RWPE2 (cell line): ENCODE measurements at places on chromosomes 6 and 20.

DNA sequence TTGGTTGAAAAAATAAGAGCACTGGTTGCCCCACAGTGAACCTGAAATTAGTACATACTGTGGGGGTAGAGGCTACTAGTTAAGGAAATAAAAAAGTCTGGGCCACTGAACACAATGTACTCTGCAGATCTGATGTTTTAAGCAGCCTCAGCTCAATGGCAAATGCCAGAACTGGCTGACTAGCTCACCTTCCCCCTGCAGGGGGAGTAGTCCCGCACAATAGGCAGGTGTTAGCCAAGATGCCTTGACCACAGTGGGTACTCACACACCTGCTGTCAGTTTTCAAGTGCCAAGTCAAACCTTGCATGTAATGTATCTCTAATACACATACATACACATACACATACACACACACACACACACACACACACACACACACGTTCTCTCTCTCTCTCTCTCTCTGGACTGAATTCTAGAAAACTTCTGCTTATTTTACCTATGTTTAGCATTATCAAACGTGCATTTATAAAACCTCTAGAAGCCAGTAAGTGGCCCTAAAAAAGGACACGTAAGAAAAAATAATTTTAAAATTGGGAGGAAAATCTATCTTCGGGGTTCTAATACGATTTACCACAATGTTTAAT is 36.1 kb downstream of the GMDS start:
- no peak for DNase-seq

GRCh38 chr6:12890171-12890790 is 173.7 kb downstream of the PHACTR1 start:
- no peak for DNase-seq

DNA sequence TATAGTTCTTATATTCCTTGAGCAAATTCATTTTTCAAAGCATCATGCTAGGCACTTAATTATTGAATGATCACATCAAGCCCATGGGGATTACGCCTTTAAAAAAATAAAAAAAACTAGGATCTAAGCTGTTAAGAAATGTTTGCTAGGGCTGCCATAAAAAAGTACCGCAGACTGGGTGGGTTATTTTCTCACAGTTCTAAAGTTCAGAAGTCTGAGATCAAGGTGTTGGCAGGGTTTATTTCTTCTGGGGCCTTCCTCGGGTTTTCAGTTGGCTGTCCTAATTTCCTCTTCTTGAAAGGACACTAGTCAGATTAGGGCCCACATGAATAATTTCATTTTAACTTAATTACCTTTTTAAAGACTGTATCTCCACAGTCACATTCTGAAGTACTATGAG is 165.6 kb upstream of the RIMS1 start:
- DNase-seq = no peak

- DNase-seq = no peak
Measured at GRCh38 chr6:5813625-5814027, 193.1 kb downstream of the NRN1 start.

DNA sequence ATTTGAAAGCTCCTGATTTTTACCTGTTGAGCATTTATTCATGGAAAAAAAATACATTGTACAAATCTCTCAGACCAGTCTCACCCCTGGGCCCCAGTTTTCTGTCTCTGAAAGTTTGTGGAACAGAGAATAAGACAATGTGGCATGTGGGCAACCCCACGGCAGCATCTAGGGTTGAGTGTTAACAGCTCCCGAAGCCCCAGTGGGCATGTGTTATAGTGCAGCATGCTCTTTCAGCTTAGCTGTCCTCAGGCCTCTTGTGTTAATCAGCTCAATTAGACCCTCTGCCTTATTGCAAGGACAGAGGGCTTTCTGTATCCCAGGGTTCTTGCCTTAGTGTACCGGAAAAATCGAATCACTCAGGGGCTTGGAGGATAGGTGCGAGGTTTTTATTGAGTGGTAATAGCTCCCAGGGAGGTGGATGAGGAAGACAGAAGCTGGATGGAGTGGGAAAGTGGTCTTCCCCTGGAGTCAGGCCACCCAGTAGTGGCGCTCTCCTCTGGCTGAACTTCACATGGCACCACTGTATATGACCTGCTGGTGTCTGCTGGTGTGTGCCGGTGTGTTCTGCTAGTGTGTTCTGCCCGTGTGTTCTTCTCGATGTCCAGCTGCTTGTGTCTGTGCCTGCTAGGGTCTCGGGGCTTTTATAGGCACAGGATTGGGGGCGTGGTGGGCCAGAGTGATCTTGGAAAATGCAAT is 382.8 kb downstream of the EPM2A start:
- no peak for DNase-seq

- no peak for DNase-seq
Measured at GRCh38 chr6:93789532-93789931, 370.2 kb upstream of the EPHA7 start.

- no peak for DNase-seq
Measured at GRCh38 chr6:54601600-54602300, 244.8 kb upstream of the FAM83B start.

GRCh38 chr6:44052419-44053023 is 74.7 kb downstream of the MRPL14 start:
- DNase-seq = no peak

DNA sequence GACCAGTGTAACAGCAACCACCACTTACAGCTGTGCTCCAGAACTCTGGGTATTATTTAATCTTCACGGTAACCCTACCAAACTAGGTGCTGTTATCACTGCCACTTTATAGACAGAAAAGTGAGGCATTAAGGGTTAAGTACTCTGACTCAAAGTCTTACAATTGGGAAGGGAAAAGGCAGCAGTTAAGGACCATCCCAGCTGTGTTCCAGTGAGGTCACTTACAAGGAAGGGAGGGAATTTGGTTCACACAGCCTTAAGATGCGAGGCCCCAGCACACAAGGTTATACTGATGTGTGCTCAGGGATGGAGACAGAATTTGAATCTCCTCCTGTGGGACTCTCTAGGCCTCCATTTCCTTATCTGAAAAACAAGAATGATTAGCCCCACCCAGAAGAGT is 46.7 kb downstream of the TRERF1 start:
- no peak for DNase-seq

DNA sequence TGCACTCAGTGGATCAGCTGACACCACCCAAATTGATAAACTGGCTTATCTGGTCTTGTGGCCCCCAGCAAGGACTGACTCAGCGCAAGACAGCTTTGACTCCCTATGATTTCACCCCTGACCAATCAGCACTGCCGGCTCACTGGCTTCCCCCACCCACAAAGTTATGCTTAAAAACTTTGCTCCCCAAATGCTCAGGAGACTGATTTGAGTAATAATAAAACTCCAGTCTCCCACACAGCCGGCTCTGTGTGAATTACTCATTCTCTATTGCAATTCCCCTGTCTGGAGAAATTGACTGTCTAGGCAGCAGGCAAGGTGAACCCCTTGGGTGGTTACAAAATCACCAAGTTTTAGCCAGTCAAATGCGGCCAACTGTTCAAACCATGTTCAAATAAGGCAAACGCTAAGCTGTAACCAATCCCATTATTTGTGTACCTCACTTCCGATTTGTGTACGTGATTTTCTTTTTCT is 32.5 kb downstream of the SLC22A2 start:
- no peak for DNase-seq

GRCh38 chr6:165662749-165663376 is at the start of gene PDE10A:
Gene PDE10A (minus strand): TSS chr6:165663241. CDS start chr6:165662811, 430 bp downstream.
- DNase-seq = no peak

DNA sequence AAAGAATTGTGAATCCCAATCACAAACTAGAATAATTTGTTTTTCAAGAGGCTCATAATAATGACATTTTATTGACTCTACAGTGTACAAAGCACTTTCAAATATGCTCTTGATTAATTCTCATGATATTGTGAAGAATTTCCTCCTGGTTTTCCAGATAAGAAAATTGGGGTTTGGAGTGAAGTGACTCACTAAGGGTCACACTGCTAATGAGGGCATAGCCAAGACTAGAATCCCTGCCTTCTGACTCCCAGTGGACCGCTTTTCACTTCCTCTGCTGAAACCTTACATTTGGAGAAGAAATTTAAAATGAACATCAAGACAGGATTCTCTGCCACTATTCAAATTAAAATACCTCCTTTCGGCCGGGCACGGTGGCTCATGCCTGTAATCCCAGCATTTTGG is 38.3 kb upstream of the LTV1 start:
- no peak for DNase-seq

GRCh38 chr20:64069209-64069613 is 6.2 kb downstream of the TCEA2 start:
- DNase-seq = no peak

- DNase-seq = no peak
Measured at GRCh38 chr6:105595829-105596228, 192.9 kb upstream of the PREP start.

DNA sequence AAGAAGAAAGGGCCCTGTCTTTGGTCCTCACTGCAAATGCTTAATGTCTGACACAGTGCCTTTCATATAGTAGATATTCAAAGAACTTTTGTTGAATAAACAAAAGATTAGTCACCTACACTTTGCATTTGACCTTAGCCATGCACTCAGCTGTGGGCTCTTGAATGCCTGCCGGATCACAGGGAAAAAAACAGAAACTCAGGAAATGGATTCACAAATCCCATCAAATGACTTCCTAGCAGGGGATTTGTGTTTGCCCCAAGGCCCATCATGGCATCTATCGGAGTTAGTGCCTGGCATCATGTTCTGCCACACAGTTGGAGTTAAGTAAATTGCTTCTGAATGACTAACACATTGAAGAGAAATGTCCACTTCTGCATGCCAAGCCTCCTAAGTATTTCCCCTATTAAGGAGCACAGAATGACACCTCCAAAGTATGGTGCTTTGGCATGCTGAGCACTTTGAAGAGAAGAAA is 72.3 kb upstream of the DST start:
- DNase-seq = peak; percentile 81

- DNase-seq = no peak
Measured at GRCh38 chr6:140744659-140745320, 1370.3 kb upstream of the CITED2 start.

- no peak for DNase-seq
Measured at GRCh38 chr6:115914098-115914497, 146.6 kb downstream of the FRK start.

- no peak for DNase-seq
Measured at GRCh38 chr6:142845143-142845571, 99.8 kb downstream of the HIVEP2 start.

DNA sequence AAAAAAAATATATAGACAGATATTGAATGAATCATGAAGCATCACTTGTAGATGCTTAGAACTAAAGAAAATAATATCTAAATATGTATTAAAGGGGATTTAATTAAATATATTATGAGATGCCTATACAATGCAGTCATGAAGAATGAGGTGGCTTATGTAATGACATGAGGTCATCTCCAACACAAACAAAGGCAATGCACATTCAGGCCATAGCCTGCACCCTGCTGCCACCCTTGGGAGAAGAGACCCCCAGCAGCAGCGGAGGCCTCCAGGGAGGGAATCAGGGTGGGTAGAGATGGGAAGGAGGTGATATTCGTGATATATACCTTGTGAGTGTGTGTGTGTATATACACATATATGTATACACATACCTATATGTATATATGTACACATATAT is 26.4 kb upstream of the SSTR4 start:
- no peak for DNase-seq

- DNase-seq = no peak
Measured at GRCh38 chr6:84866715-84867114, 102.3 kb upstream of the TBX18 start.

DNA sequence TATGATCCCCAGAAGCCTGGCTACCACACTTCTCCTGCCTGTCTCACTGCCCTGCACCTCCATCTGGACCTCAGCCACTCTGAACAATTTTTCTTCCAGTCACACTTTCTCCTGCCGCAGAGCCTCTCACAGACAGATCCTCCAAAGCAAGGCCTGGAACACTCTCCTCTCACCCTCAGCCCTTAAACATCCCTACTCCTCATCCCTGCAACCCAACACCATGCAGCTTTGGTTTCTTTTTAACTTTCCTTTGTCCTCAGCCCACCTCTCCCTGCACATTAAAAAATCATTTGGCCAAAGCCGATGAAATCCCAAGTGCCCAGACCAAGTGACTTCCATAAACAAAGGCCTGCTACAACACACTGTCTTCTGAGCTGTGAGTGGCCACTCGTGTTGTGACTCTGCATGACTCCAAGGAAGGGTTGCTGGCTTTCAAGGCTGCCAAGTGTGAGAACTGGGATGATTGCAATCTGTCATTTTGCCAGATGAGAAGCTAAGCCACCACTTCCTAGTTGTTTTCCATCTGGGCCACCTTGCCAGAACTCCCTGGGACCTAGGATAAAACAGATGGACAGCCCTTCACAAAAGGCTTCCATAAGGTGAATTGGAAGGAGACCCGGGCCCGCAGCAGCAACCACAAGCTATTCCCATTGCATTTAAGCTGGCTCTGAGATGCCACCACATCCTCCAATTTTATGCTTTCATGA is 144.4 kb upstream of the SSTR4 start:
- DNase-seq = no peak

- DNase-seq = no peak
Measured at GRCh38 chr6:156807028-156807427, 29.9 kb downstream of the ARID1B start.

GRCh38 chr20:58854638-58855471 is 2.3 kb downstream of the GNAS start:
- DNase-seq = no peak

GRCh38 chr20:64142590-64142989 is 21.7 kb upstream of the MYT1 start:
- DNase-seq = peak; percentile 79

- DNase-seq = no peak
Measured at GRCh38 chr6:149153693-149154092, 163.8 kb upstream of the TAB2 start.

- no peak for DNase-seq
Measured at GRCh38 chr6:54335871-54336270, 27.6 kb downstream of the TINAG start.

DNA sequence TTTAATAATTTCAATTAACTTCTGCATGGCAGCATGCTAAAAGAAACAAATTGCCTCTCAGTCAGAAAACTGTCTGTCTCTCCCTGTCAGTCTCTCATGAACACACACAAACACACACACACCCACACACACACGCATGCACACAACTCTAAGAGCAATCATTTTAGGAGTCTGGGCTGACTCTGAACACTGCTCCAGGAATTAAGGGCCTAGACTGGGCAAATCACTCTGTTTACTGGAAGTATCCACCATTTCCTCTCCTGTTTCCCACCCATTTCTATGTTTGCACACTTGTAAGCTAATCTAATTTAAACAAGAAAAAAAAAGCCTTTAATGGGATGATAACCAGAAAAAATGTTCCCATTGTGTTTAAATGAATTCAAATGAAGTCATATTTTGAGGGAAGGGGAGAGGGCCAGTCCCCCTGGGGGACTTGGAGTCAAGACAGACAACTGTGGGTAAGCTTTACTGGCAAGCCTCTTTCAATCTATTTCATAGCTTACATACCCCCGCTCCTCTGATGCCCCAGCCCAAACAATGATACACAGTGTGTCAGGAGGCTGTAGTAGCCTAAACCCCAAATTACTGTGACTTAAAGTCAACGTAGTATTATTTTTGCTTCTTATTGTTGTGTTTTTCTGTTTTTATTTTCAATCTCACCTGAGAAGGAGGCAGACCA is 447.8 kb upstream of the FLRT3 start:
- DNase-seq = no peak

GRCh38 chr20:63700199-63701050 is 4.0 kb downstream of the TNFRSF6B start:
- peak; percentile 88 for DNase-seq
